ENCODE measurements at places on chromosomes 13 and 19.

- no peak for DNase-seq
Measured at GRCh38 chr19:4596033-4596904, 36.8 kb upstream of the SEMA6B start.

DNA sequence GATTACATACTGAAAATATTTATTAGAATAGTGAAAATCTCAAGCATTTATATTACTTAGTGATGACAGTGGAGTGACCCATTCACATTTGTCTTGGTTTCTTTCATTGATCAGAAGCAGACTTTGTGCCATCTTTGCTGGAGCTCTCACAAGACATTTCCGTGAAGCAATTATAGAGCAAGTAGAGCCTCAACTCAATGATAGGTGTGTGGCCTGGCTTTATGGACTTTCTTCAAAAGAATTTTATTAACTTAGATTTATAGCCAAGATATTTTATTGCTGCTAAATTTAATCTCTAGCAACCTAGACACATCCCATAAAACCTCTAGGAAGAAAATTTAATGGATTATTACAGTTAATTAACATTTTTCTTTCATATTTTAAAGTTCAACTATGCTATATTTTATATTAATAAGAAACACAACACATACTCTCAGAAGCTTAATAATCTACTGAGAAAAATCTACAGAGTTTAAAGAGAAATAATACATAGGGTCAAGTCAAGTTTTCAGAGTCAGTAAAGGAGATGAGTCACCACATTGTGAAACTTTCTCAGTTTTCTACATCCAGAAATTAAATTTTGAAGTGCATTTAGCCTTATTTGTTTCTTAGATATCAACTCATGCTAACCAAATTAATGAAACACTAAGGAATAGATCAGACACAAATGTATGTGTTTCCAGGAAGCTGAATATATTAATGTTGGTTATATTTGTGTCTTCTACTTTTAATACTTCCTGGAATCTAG lies 160.5 kb downstream of the LACC1 start:
- no peak for DNase-seq

- DNase-seq: peak; percentile 54
Measured at GRCh38 chr13:41648314-41648935, 191.1 kb downstream of the RGCC start.

- no peak for DNase-seq
Measured at GRCh38 chr13:21164631-21165030, 11.7 kb downstream of the SKA3 start.

DNA sequence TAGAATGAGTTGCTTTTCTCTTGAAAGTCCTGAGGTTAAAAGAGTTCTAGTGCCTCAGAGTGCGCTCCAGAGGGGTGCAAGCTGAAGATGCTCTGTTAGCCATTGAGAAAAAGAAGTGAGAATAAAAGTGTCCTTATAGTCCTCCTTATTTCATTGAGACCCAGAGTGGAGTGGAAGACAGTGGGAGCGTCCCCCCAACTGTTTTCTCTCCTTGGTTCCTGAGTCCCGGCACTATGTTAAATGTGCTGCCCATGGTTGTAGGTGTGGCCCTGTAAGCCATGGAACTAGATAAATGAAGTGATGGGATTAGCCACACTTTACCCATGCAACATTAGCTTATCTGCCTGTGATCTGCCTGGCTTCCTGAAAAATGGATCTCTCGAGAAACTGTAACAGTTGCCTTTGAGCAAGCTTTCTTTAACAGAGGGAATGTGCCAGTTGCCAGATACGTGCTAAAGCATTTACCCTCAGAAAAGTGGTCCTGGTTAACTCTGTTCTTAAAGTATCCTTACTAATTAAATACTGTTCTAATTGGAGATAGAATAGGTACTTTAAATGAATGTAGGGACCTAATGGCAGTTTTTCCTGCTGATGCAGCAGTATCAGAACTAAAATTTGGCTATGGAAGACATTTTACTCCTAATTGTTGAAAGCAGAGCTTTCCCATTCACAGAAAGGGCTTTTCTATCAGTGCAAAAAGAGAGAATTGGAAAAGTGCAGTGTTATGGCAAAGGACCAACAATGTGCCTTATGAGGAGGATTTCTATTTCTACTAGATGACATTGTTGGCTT lies 21.4 kb upstream of the PSG9 start:
- peak; percentile 32 for DNase-seq

- peak; percentile 48 for DNase-seq
Measured at GRCh38 chr19:15015946-15016542, 33.2 kb upstream of the CASP14 start.

GRCh38 chr13:113629866-113630265 lies 28.1 kb downstream of the ATP4B start:
- no peak for DNase-seq

- peak; percentile 34 for DNase-seq
Measured at GRCh38 chr19:8973501-8974091, 36.6 kb downstream of the MUC16 start.

- no peak for DNase-seq
Measured at GRCh38 chr13:59545007-59545406, 618.7 kb downstream of the DIAPH3 start.

DNA sequence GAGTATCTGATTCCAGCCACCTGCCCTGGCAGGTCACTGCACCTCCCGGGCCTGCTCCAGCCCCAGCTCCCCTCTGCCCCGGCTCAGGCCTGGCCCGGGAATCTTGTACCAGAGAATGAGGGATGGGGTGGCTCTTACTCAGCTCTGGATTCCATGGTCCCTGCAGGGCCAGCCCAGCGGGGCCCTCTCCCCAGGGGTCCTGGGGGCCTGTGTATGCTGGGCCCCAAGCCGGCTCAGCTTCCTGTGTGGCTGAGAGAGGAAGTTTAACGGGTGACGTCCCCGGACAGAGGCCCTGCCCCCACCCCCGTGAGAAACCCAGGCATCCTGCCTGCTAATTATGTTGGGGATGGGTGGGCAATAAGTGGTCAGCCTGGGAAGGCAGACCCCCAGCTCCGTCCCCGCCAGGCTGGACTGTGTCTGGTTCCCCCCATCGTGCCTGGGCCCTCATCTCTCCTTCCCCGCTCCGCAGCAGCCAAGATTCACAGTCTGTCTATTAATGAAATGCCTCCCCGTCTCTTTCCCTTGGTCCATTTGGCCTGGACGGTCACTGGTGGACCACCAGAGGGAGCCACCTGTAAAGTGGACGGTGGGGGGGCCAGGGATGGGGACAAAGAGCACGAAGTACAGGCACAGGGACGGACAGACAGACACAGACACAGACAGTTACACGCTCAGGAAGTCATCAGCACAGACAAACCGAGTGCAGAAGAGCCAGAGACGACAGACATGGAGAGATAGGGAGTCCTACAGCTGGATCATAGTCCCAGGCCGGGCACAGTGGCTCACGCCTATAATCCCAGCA lies at the start of gene DENND1C:
DENND1C (minus strand) TSS at position 247 of the 802 bp plus-strand sequence; CDS start at position 155, 92 bp downstream.
- DNase-seq: no peak

DNA sequence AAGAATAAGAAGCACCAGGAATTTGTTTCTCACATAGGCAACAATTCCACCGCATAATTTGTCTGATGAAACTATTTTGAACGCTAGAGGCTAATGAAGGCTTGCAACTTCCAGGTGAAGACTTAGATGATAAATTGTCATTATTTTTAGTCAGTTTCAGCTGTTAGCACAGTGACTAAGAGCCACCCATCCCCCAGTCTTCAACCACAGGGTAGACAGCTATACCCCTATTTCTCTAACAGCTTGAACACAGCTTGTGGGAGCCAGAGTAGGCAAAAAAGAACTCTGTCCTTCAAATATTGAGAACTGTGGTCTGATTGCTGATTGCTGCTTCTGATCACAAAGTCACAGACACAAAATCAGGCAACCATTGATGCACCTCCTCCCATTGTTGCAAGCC lies 1124.8 kb upstream of the PRR20A start:
- DNase-seq: no peak

- DNase-seq: no peak
Measured at GRCh38 chr13:40207001-40207478, 459.4 kb downstream of the FOXO1 start.

GRCh38 chr13:108785844-108786243 lies 156.4 kb downstream of the MYO16 start:
- no peak for DNase-seq

DNA sequence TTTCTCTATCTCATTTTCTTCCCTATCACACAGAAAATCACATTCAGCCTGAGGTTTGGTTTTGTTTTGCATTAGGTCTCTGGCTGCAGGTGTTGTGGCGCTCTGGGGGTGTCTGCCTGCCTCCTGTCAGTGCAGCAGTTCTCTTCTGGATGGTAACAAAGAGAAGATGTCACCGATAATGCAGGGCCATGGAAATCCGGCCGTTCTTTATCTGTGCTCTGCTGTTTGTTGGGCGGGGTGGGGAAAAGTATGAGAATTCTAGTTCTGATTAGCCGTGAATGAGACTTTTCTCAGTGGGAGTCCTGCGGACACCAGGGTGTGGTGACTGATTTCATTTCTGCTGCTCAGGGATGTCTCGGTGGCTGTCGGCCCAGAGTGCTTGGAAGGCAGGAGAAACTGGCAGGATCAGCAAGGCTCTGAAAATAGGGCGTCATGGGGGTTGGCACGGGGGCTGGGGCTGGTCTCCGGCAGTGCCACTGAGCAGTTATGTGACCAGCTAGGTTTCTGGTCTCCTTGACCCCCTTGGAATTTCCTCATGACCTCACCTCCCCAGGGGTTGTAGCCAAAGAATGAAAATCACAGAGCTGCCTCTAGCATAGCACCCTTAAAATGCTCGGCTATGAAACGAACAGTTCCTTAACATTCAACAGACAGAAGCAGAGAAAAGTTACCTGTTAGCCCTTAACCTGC lies 5.0 kb downstream of the RNF113B start:
- DNase-seq: peak; percentile 34

GRCh38 chr13:90055121-90055520 lies 1292.4 kb upstream of the MIR17HG start:
- DNase-seq: peak; percentile 19

DNA sequence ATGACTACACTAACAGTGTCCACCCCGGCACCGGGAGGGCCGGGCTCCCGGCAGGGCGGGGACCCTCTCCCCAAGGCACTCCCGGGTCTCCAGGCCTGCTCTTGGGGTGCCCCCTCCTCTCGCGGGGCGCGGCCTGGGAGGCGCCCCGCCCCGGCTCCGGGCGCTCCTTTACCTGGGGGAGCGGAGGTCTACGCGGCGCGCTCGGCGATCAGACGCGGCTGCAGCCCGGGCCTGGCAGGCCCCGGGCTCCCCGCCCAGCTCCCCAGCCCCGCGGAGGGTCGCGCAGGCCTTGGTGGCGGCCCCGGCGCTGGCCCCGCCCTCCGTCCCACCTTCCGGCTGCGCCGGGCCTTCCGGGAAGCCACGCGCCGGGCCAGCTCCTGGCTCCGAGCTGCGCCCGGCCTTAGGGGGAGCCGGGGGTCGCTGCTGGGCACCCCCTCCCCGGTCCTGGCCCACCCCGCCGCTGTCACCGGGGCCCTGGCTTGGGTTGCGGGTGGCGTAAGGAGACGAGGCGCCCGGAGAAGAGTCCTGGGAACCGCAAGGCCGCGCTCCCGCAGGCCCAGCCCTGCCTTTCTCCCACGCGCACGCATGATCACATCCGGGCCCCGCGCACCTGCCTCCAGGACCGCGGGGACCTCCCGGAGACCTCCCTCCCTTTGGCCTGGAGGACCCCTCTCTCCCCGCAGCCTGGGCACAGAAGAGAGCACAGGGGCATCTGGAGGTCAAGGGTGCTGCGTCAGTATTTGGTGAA lies at the start of gene C19orf12:
C19orf12 (minus strand) TSS at position 309 of the 748 bp plus-strand sequence. CDS start 6,848 bp downstream, outside the sequence.
- peak; percentile 68 for DNase-seq

GRCh38 chr19:13899393-13899792 lies 6.5 kb downstream of the BRME1 start:
- no peak for DNase-seq

GRCh38 chr13:35014606-35015213 lies 72.6 kb downstream of the NBEA start:
- DNase-seq: no peak

GRCh38 chr13:100625447-100625846 lies 36.9 kb upstream of the GGACT start:
- DNase-seq: no peak

GRCh38 chr19:56566904-56567273 lies 379 bp upstream of the ZNF470 start:
- peak; percentile 58 for DNase-seq

DNA sequence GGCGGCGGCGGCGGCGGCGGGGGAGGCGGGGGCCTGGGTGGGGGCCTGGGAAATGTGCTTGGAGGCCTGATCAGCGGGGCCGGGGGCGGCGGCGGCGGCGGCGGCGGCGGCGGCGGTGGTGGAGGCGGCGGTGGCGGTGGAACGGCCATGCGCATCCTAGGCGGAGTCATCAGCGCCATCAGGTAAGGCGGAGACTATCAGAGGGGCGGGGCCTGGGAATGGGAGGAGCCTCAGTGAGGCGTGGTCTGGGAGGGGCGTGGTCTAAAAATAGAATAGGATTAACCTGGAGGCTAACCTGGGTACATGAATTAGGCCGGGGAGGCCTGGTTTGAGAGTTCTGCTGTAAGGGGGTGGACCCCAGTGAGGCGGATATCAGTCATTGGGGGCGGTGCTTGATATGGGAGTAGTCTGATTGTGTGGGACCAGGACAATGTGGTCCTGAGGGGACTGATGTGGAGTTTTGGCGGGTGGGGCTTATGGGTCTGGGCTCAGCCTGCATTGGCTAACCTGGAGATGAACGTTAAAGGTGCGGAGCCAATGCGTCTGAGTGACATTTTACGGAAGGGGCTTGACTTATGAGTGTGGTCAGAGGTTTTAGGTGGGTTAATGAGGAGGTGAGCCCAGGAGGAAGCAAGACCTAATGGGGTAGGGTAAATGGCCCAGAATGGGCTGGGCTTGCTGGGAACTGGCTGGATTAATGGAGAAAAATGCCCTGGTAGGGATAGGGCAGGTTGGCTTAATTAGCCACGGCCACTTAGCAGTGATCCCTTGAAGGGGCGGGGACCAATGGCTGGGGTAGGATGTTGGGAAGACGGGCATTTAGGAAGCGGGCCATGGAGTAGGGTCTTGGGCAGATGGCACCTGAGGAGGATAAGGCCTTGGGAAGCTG lies 1.4 kb downstream of the CAPNS1 start:
- peak; percentile 78 for DNase-seq

- no peak for DNase-seq
Measured at GRCh38 chr13:85549819-85550218, 249.4 kb downstream of the SLITRK6 start.

DNA sequence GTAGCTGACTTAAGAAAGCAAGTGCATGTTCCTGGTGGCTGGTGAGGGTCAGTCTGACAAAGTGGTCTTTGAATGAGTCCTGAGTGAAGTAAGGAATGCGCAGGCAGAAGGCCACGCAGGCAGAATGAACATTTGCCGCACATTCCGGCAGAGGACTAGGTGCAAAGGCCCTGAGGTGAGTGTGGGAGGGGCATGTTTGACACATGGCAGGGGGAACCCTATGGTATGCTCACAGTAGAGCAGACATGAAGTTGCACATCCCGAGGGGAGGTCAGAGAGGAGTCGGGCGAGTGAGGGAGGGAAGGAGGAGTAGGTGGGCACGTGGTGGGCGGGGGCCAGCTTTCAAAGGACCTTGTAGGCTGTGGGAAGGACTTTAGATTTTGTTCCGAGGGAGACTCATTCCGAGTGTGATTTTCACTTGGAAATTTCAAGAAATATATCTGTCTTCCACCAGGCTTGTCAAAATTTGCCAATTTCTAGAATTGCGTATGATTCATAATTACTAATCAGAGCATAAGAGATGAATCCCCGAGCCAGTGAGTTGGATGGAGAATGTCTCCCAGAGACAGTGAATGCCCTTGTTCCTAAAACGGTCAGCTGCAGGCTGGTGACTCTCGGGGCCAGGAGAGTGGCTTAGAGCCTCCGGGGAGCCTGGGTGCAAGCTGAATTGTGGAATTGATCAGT lies 40.3 kb downstream of the ERICH6B start:
- DNase-seq: no peak

Data from lung (tissue), 17 donors.